Uterus (tissue), 4 donors: ENCODE measurements at places on chromosomes 4 and X. TPM values are rescaled to one million over a fixed set of nuclear protein-coding genes. Genes with fewer than 3 reads are reported as not detected.
A peak's percentile ranks its signal among the peaks of the same experiment; 100 is the strongest.

The PTTG2 gene
- 0.90 TPM for total RNA-seq

The SLC26A1 gene
- not detected for total RNA-seq

- peak overlapping the region; percentile 50 for H3K27ac ChIP-seq
- DNase-seq: no peak
- H3K4me3 ChIP-seq: no peak overlapping the region
- H3K4me1 ChIP-seq: no peaks in the 10 kb centered on the region
- H3K27me3 ChIP-seq: no peaks in the 10 kb centered on the region
Measured at GRCh38 chrX:136115904-136116297, 31.4 kb upstream of the FHL1 start.

The ANTXR2 gene
- total RNA-seq: 182 TPM

The HOPX gene
- total RNA-seq: 6.0 TPM

DNA sequence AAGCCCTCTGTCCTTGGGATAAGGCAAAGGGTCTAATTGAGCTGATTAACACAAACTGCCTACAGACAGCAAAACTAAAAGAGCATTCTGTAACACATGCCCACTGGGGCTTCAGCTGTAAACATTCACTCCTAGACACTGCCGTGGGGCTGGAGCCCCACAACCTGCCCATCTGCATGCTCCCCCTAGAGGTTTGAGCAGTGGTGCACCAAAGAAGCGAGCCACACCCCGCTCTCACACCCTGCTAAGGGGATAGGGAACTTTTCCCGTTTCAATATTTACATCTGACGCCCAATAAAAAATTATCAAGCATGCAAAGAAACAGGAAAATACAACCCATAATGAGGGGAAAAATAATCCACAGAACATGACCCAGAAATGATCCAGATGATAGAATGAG, 46.9 kb upstream of the HSD17B10 start:
- no peaks in the 10 kb centered on the region for H3K4me1 ChIP-seq
- no peaks in the 10 kb centered on the region for H3K27me3 ChIP-seq
- H3K36me3 ChIP-seq: no peaks in the 10 kb centered on the region
- H3K27ac ChIP-seq: no peak overlapping the region

DNA sequence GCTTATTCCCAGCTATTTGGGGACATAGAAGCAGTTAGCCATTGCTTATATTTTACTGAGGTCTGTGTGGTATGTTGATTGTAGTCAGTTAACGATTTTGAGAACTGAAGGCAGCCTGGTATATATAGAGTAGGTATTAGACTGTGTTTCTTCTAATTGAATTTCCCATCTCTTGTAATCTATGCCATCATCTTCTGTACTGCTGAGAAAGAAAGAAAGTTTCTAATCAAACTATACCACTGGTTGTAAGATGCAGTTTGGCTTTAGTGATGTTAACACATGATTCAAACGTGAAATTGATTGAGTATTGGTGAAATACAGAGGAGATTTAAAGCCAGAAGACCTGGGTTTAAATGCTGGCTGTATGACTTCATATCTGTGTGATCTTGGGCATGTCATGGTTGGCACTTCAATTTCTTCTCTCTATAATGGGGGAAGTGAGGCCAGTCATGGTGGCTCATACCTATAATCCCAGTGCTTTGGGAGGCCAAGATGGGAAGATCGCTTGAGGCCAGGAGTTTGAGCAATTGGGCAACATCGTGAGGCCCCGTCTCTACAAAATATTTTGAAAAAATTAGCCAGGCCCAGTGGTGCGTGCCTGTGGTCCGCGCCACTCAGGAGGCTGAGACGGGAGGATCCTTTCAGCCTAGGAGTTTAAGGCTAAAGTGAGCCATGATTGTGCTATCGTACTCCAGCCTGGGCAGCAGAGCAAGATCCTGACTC, 11.6 kb downstream of the HTT start:
- H3K4me3 ChIP-seq: no peak overlapping the region
- H3K36me3 ChIP-seq: no peaks in the 10 kb centered on the region
- DNase-seq: no peak
- no peaks in the 10 kb centered on the region for H3K27me3 ChIP-seq
- H3K27ac ChIP-seq: no peak overlapping the region

GRCh38 chrX:140687706-140688105, 21.9 kb upstream of the LINC00632 start:
- no peaks in the 10 kb centered on the region for H3K36me3 ChIP-seq
- DNase-seq: no peak
- H3K27ac ChIP-seq: no peak overlapping the region
- no peaks in the 10 kb centered on the region for H3K4me1 ChIP-seq
- no peak overlapping the region for H3K4me3 ChIP-seq
- H3K27me3 ChIP-seq: no peaks in the 10 kb centered on the region

GRCh38 chr4:184310171-184310567, 92.5 kb upstream of the ENPP6 start:
- H3K4me3 ChIP-seq: no peak overlapping the region
- H3K27ac ChIP-seq: no peak overlapping the region
- H3K4me1 ChIP-seq: no peaks in the 10 kb centered on the region
- no peaks in the 10 kb centered on the region for H3K27me3 ChIP-seq

The COL4A6 gene
- total RNA-seq: 51.3 TPM

GRCh38 chr4:96044971-96045370, 205.1 kb downstream of the PDHA2 start:
- H3K4me3 ChIP-seq: no peak overlapping the region
- no peak overlapping the region for H3K27ac ChIP-seq
- H3K4me1 ChIP-seq: no peaks in the 10 kb centered on the region
- H3K27me3 ChIP-seq: no peaks in the 10 kb centered on the region
- DNase-seq: no peak

The CLIC2 gene
- total RNA-seq: 25.0 TPM

The ZMAT1 gene
- total RNA-seq: 3.6 TPM

The ZNF157 gene
- total RNA-seq: 0.55 TPM

The TMEM144 gene
- 4.6 TPM for total RNA-seq

DNA sequence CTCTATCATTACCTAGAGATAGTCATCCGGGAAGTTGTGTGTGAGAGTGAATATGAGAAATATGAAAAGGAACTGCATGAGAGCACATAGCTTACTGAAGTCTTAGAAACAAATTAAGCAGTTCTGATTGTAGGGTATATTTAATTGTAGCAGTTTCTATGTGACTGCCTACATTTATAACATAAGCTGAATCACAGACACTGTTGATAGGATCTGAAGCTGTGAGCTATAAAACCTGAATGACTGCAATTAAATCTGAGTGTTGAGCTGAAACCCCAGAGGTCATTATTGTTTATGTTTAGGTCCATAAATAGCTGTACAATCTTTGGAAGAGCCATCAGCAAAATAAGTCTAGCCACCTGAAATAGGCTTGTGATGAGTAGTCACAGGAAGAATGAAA, 210.1 kb upstream of the CXCL13 start:
- no peaks in the 10 kb centered on the region for H3K27me3 ChIP-seq
- H3K4me3 ChIP-seq: no peak overlapping the region
- no peaks in the 10 kb centered on the region for H3K4me1 ChIP-seq
- no peak overlapping the region for H3K27ac ChIP-seq
- no peak for DNase-seq
- H3K36me3 ChIP-seq: no peaks in the 10 kb centered on the region

GRCh38 chrX:11137543-11138139, 26.5 kb downstream of the HCCS start:
- H3K27me3 ChIP-seq: no peaks in the 10 kb centered on the region
- no peak overlapping the region for H3K4me3 ChIP-seq
- H3K4me1 ChIP-seq: no peaks in the 10 kb centered on the region
- H3K27ac ChIP-seq: no peak overlapping the region
- no peaks in the 10 kb centered on the region for H3K36me3 ChIP-seq

The LNX1 gene
- 12.0 TPM for total RNA-seq

- DNase-seq: peak; percentile 55
- no peaks in the 10 kb centered on the region for H3K27me3 ChIP-seq
- H3K27ac ChIP-seq: peak overlapping the region; percentile 97
- H3K36me3 ChIP-seq: no peaks in the 10 kb centered on the region
Measured at GRCh38 chr4:143337600-143338287, 1.1 kb downstream of the GAB1 start.

The AMOT gene
- 4.4 TPM for total RNA-seq

DNA sequence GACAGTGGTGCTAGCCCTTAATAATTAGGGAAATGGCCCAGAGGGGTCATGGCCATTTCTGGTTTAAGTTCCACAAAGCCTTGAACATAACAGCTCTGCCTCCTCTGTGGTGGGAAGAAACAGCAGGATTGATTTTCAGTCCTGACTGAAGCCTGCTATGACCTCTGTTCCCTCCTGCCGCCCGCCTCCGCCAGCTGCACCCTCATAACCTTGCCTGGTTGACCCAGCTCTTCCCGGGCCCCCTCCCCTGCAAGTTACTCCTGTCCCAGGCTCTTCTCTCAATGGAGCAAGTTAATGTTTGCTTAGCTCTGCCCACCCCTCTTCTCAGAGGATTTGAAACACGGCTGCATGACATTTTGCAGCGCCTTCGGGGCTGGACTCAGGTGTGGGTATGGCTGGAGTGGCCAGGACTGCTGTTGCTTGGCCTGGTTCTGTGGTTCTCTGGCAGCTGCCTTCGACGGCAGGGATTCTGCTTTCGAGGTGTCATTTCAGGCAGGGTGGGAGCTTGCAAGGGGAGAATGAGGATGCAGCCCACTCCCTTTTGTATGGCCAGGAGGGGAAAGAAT, 27.3 kb downstream of the BCORL1 start:
- H3K4me1 ChIP-seq: no peaks in the 10 kb centered on the region
- no peak overlapping the region for H3K4me3 ChIP-seq
- no peak for DNase-seq

The CASP3 gene
- total RNA-seq: 10.6 TPM

- no peak overlapping the region for H3K27ac ChIP-seq
- no peaks in the 10 kb centered on the region for H3K36me3 ChIP-seq
- no peak overlapping the region for H3K4me3 ChIP-seq
Measured at GRCh38 chrX:74324131-74324530, 20.2 kb downstream of the ZCCHC13 start.

- DNase-seq: no peak
- H3K27ac ChIP-seq: no peak overlapping the region
- H3K4me3 ChIP-seq: no peak overlapping the region
- H3K4me1 ChIP-seq: no peaks in the 10 kb centered on the region
- H3K27me3 ChIP-seq: no peaks in the 10 kb centered on the region
Measured at GRCh38 chrX:1400742-1401471, 9.0 kb upstream of the SLC25A6 start.

- H3K36me3 ChIP-seq: no peaks in the 10 kb centered on the region
- no peak overlapping the region for H3K27ac ChIP-seq
- no peaks in the 10 kb centered on the region for H3K4me1 ChIP-seq
- H3K4me3 ChIP-seq: no peak overlapping the region
- DNase-seq: no peak
Measured at GRCh38 chr4:38582445-38582844, 81.6 kb upstream of the KLF3 start.

- H3K4me1 ChIP-seq: no peaks in the 10 kb centered on the region
- no peak overlapping the region for H3K27ac ChIP-seq
- no peak overlapping the region for H3K4me3 ChIP-seq
- DNase-seq: no peak
Measured at GRCh38 chr4:159049780-159050375, 53.0 kb upstream of the RAPGEF2 start.

The PGAM4 gene
- total RNA-seq: not detected

- no peaks in the 10 kb centered on the region for H3K4me1 ChIP-seq
- H3K4me3 ChIP-seq: no peak overlapping the region
- no peaks in the 10 kb centered on the region for H3K36me3 ChIP-seq
- H3K27ac ChIP-seq: no peak overlapping the region
Measured at GRCh38 chrX:16646366-16647138, 3.4 kb upstream of the S100G start.

DNA sequence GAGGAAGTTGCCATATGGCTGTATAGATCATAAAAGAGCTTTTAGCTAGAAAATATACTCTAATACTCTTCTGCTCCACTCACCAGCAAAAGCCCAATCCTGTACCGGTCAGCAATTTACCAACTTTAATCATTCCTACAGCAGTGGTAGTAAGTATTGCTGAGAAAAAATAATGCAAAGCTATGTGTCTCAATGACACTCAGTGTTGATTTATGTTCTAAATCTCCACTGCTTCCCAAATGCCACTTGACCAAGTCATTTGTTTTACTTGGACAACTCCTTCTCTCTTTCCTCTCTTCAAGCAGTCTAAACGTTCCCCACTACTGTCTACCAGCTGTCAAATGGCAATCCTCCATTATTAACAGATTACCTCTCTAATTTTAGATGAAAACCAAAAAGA, 201.8 kb upstream of the GK2 start:
- no peak overlapping the region for H3K4me3 ChIP-seq
- no peaks in the 10 kb centered on the region for H3K4me1 ChIP-seq
- no peak overlapping the region for H3K27ac ChIP-seq
- DNase-seq: no peak

The WDFY3 gene
- total RNA-seq: 58.5 TPM

GRCh38 chr4:82645936-82646565, 84.3 kb upstream of the TMEM150C start:
- H3K27me3 ChIP-seq: no peaks in the 10 kb centered on the region
- no peak overlapping the region for H3K27ac ChIP-seq
- no peak overlapping the region for H3K4me3 ChIP-seq
- DNase-seq: no peak
- no peaks in the 10 kb centered on the region for H3K4me1 ChIP-seq

DNA sequence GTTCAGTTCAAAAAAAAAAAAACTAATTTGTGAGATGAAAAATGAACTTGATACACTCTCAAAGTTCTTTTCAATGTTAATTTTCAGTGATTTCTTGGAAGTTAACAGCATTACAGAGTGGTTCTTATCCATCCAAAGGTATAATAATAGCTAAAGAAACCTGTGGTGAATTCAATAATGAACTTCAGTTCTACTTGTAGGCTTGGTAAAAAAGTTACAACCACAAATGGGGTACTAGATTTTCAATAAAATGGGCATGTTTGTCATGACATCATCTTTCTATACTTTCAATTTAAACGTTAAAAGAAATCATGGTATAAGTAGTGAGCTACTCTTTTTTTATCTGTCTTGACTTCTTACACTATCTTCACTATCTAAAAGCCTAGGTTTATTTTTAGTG, 424.8 kb downstream of the CFAP47 start:
- peaks cover 4% of the 10 kb centered on the region for H3K27me3 ChIP-seq
- no peaks in the 10 kb centered on the region for H3K36me3 ChIP-seq
- no peak overlapping the region for H3K4me3 ChIP-seq
- DNase-seq: no peak
- no peaks in the 10 kb centered on the region for H3K4me1 ChIP-seq

- DNase-seq: no peak
- H3K4me3 ChIP-seq: no peak overlapping the region
- no peaks in the 10 kb centered on the region for H3K27me3 ChIP-seq
- H3K27ac ChIP-seq: no peak overlapping the region
Measured at GRCh38 chr4:114539985-114540384, 58.6 kb upstream of the UGT8 start.

The GDPD2 gene
- not detected for total RNA-seq

- no peak for DNase-seq
- H3K27me3 ChIP-seq: no peaks in the 10 kb centered on the region
- H3K27ac ChIP-seq: no peak overlapping the region
Measured at GRCh38 chr4:12084690-12085089, 656.0 kb upstream of the HS3ST1 start.

- H3K4me1 ChIP-seq: no peaks in the 10 kb centered on the region
- no peak overlapping the region for H3K27ac ChIP-seq
- no peak for DNase-seq
Measured at GRCh38 chr4:28481565-28481964, 1620.9 kb downstream of the STIM2 start.

GRCh38 chrX:12115377-12115776, 22.9 kb upstream of the FRMPD4 start:
- no peaks in the 10 kb centered on the region for H3K4me1 ChIP-seq
- no peak overlapping the region for H3K4me3 ChIP-seq
- no peaks in the 10 kb centered on the region for H3K27me3 ChIP-seq
- no peaks in the 10 kb centered on the region for H3K36me3 ChIP-seq
- no peak overlapping the region for H3K27ac ChIP-seq
